ENCODE measurements at places on chromosomes 13 and 19.
A peak's percentile ranks its signal among the peaks of the same experiment; 100 is the strongest.

DNA sequence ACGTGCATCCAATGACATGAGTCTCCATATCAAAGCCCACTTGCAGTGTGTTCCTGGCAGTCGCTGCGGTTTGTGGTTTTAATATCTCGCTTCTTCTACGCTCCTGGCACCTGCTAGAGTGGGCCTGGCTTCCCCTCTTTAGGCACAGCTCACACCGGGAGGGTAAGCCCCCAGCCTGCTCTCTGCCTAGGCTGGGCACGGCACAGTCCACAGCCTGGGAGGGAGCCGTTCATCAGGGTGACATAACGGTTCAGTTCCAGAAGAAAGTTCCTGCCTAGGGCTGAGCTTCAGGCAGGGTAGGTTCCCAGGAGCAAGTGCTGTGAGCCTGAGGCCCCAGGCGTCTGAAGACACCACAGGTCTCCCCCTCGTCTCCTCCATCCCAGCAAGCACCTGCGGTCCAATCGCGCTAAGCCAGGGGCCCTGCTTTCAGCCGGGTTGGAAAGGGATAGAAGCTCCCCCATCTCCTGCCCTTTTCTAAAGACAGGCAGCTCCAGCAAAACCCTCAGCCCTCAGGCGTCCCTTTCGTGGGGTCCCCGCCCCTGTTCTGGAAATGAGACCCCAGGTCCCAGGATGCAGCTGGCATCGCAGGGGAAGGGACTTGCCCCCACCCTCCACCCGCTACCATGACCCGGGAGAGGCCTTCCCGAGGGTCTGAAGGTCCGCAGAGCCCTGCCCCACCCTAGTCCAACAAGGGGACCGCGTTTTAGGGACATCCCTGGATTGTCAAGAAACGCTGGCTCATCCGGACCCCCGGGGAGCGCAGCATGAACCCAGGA is 121.6 kb upstream of the ZNF507 start:
- no peak for DNase-seq

GRCh38 chr19:45774765-45775164 is 5.7 kb upstream of the SIX5 start:
- no peak for DNase-seq

GRCh38 chr13:78595495-78596398 is 7.6 kb downstream of the POU4F1 start:
- DNase-seq = no peak

DNA sequence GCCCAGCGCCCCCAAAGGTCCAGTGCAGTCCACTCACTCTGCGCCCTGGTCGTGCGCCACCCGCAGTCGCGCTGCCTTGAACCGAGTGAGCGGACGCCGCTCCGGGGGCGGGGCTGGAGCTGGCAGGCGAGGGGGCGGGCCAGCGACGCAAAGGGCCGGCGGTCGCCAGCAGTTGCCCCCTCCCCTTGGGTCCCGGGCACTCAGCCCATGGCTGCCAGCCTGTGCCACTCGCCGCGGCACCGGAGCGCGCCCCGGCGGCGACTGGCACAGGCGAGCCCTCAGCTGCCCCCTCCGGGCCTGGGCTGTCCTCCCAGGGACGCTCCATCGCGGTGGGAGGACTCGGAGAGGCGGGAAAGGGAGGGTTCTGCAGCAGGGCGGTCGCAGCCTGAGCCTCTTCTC is at the start of gene S1PR5:
TSS of gene S1PR5 (minus strand) at position 87 of the 399 bp plus-strand sequence. CDS start 2,436 bp downstream, outside the sequence.
- peak; percentile 39 for DNase-seq

GRCh38 chr13:33838647-33839046 is 20.7 kb downstream of the RFC3 start:
- no peak for DNase-seq

DNA sequence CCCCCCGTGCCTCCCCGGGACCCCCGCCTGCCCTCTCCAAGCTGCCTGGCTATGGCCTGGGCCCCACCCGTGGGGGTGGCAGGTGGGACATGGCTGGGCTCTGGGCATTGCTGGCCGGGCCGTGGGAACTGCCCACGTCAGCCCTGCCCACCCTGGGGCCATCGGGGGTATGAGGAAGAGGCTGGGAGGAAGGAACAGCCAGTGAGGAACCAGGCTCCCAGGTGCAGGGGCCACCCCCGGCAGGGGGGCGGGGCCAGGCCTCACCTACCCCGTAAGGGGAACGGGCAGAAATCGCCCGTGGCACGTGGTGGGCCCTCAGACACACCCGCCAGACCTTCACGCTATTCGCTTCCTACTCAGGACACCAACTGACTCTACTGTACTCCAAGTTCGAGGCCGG is 22.4 kb downstream of the TCF3 start:
- no peak for DNase-seq

DNA sequence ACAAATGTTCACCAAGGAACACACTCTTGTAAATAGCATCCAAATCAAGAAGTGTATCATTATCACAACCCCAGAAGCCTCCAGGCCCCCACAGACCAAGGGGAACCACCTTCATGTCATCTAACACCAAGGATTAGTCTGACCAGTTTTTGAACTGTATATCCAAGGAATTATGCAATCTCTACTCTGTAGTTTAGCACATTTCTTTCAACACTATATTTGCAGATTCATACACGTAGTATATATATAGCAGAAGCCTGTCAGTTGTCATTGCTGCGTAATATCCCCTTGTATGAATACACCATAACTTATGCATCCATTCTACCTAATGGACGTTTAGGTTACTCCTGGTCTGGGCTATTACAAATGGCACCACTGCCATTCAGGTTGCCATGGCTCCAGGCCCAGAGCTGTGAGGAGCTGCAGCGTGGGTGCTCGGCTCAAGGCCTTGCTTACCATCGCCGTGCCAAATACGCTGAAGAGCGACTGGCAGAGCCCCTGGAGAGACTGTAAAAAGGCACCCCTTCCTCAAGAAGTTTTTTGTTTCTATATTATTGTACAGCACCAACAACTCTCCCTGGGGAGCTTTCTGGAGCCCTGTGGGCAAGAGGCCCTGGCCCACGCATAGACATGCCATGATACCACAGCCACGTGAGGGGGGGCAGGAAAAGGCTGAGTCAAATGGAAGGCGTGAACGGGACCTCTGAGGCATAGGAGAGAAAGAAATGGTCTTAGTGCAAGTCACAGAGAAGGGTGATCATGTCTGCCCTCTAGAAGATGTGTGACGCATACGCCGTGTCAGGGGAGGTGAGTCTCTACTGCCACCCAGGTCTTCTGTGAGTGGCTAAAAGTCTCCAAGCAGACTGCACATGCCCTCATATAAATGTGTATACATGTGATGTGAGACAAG is 10.8 kb downstream of the LATS2 start:
- DNase-seq = no peak

DNA sequence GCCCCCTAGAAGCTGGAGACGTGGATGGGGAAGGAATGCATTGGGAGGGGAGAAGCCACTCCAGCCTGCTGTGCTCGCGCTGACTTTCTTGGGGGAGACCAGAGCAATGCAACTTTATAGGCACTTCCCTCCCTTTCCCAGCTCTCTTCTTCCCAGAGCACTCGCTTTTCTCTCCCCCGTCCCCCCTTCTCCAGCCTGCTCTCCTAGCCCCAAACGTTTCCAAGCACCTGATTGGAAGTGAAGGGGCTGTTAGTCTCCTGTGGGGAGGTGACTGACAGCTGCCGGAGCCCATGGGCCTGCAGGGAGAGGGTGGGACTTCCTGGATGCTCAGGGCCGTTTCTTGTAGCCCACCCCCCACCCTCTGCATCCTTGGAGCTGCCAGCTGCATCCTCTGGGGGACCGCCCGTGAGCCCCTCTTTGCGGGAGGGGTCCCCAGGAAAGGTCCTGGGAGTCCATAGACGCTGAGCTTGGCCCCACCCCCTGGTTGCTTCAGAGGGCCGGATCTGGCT is 2.5 kb downstream of the HDGFL2 start:
- no peak for DNase-seq
